ENCODE measurements at places on chromosomes 12 and 14.

DNA sequence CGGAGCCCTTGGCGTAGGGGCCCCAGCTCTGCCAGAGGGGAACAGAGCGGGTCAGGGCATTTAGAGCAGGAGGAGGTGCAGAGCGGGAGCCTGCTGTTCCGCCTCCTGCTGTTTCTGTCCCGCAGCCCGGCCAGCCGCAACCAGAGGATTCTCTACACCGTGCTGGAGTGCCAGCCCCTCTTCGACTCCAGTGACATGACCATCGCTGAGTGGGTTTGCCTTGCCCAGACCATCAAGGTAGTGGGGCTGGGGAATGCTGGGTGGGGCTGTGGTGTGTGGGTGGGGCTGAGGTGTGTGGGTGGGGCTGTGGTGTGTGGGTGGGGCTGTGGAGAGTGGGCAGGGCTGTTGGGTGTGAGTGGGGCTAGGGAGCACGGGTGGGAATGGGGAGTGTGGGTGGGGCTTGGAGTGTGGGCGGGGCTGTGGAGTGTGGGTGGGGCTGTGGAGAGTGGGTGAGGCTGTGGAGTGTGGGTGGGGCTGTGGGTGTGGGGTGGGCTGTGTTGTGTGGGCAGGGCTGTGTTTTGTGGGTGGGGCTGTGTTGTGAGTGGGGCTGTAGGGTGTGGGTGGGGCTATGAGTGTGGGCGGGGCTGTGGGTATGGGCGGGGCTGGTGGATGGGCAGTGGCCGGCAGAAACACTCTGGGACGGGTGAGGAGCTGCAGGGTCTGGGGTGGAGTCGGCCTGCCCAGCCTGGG lies 8.0 kb downstream of the ASPG start:
- no peak for DNase-seq

- DNase-seq, result no peak
Observed at GRCh38 chr14:104104076-104104901, 18.8 kb downstream of the ASPG start.

DNA sequence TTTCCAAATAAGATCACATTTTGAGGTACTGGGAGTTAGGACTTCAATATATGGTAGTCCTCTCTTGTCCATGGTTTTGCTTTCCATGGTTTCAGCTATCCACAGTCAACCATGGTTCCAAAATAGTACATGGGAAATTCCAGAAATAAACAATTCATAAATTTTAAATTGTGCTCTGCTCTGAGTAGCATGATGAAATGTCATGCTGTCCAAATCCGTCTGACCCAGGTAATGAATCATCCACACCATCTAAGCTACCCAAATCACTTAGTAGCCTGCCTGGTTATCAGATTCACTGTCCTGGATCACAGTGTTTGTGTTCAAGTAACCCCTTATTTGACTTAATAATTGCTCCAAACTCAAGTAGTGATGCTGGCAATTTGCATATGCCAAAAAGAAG lies 197.9 kb downstream of the TMTC3 start:
- DNase-seq, result no peak

- no peak for DNase-seq
Observed at GRCh38 chr12:64187370-64187769, 34.7 kb downstream of the KICS2 start.

GRCh38 chr14:49876563-49877127 lies 16.2 kb upstream of the ARF6 start:
- no peak for DNase-seq

GRCh38 chr12:114765960-114766691 lies 82.2 kb upstream of the TBX3 start:
- no peak for DNase-seq

GRCh38 chr12:10140001-10140400 lies 10.0 kb upstream of the CLEC7A start:
- DNase-seq, result no peak

DNA sequence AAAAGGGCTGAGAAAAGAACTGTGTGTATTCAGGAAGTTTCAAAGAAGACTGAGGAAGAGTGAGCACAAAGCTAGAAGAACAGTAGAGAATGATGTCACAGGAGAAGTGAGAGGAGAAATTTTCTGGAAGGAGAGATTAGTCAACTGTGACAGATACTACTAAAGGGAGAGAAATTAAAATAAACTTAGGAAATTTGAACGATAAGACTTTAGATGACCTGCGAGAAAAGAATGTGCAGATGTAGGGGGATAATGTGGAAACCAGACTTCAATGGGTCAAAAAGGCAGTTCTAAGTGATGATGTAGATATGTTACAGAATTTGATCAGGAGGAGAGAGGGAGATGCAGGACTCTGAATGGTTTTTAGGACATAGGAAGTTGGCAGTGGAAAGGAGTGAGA lies 287.4 kb downstream of the SYT1 start:
- no peak for DNase-seq

All from SHP77 treated with DMSO at 0.1 percent for 48 hours (cell line).